Amygdala (tissue), 56 donors: ENCODE measurements at places on chromosomes 1 and 21.

- DNase-seq = no peak
Observed at GRCh38 chr1:162070094-162070748, 730 bp downstream of the NOS1AP start.

- no peak for DNase-seq
Observed at GRCh38 chr1:155019377-155020245, 14.0 kb downstream of the DCST2 start.

DNA sequence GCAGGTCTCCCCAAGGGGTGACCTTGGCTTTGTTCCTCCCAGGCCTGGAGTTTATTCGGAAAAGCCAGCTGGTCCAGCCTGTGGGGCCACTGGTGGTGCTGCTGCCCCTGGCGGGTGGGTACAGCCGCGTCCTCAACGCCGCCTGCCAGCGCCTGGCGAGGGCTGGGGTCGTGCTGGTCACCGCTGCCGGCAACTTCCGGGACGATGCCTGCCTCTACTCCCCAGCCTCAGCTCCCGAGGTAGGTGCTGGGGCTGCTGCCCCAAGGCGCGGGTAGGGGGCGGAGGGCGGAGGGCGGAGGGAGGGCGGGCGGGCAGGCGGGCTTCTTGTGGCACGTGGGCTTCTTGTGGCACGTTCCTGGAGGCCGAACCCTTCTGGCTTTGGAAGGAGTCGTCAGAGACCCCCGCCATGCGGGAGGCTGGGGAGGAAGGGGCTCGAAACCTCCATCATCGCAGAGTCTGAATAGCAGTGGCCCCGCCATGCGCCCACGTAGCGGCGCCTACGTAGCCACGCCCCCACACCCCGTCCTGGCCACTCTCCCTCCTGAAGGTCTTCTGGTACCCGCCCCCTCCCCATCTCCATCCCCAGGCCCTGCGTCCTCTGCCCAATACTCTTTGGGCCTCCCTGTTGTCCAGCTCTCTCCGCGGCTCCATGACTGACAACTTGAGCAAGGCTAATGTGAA, 16.7 kb downstream of the PCSK9 start:
- no peak for DNase-seq

GRCh38 chr21:17433730-17434129, 79.1 kb upstream of the CXADR start:
- no peak for DNase-seq
